GM04504 (cell line): ENCODE measurements at places on chromosomes 12 and 14.

- no peak for DNase-seq
Measured at GRCh38 chr14:101873991-101874390, 90.4 kb upstream of the DYNC1H1 start.

DNA sequence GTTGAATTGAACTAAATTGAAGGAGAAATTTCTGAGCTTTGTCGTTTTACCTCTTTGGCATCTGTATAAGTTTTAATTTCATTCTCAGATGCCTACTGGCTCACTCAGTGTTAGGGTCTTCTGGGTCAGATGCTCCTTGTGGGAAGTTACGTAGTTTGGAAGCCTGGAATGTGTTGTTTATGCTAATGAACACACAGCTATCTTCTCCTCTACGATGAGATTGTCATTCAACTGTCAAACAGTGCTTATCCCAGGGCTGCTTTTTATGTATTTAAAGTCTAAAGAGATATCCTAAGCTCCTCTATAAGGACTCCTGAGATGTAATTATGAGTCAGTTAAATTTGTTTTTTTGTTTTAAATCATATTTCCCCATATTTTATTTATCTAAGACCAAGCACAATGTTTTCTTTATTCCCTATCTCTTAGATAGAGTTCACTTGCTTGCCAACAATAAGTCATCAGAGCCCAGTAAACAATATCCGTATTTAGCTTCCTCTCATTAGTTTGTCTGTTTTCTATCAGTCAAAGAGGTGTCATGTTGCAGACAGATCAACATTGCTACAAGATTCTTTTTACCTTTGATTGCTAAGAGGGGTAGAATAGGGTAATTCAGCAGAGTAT, 368.0 kb upstream of the PDE3A start:
- no peak for DNase-seq

DNA sequence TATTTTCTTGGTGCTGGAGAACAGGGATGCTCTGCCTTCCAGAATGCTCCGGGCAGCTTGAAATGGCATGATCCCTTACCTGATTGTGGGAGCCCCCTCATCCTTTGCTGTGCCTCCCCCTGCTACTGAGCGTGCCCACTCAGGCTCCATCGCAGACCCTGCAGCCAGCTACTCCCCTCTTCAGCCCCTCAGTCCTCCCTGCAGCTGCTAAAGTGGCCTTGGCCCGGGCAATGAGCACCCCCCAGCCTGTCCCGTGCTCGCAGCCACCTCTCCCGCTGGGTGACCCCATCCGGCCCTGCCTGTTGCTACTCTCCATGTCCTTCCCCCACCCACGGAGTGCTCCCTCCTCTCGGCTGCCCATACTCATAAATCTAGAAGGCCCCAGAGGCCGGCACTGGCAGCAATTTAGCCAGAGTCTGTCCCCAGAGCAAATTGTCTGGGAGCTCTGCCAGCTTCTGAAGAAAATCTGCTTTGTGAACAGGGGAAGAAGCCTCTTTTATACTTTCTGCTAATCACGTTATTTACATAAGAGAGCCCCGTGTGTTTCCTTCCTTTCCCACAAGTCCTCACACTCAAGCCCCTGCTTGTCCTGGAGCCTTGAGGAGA, 143.7 kb upstream of the FRMD6 start:
- DNase-seq = peak; percentile 93

DNA sequence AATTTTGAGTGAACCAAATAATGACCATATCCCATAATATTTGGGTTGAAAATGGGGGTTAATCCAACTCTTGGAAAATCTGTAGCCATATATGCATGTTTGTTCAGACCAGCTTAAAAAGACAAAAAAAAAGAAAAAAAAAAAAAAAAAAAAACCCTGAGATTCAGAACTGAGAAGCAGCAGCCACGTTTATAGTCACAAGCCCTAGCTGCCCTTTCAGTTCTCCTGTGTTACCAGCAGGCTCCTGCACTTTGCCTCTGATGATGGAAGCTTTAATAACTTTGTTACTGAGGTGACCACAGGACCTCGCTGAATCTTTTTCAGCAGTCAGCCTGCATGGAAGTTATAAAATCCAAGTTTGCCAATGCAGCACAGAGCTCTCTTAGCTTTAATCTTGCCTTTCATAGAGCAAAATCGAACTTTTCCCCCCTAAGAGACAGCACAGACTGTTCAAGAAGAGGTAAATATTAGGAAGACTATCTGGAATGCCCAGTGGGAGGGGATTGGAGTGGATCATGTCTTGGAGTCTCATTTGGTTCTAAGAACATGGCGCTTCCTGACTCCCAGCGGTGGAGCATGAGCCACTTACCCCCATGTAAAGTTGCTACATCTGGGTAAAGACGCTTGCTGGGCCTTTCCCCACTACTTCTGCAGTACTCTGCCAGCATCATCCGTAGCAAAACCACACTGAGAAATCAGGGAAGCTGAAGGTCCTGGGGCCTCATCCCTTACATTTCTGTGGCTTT, 20.6 kb downstream of the GNG2 start:
- DNase-seq = peak; percentile 79

DNA sequence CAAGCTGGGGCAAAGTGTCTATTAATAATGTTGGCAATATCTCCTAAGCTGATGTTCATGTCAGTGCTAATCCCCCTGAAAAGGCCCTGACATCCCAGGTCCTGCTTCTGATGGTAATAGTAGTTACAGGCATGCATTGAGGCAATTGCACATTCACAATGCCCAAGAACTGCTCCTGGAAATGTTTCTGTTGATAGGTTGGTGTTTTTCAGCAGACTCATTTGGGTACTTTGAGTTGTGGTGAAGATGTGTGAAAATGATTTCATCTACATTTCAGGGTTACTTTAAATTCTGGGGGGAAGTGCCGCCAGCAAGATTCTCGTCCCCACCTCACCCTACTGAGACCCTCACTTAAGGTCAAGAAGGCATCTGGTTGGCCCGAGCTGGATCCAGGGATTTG, 92.9 kb downstream of the BBS10 start:
- no peak for DNase-seq

- DNase-seq = no peak
Measured at GRCh38 chr12:106135781-106136180, 3.0 kb downstream of the NUAK1 start.

DNA sequence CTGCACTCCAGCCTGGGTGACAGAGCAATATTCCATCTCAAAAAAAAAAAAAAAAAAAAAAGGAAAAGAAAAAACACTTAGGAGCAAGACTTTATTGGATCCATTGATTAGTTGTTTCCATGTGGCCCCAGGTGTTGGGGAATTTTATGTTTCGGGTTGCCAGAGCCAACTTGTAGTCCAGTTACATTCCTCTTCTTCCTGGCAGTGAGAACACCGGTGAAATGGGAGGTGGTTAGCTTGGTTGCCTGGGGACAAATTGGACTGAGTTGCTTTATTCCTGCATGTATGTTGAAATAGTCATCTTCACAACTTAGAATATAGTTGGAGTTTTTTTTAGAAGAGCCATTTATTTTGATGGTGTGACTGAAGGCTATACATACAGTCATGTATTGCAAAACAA, 12.6 kb downstream of the RCOR1 start:
- no peak for DNase-seq

DNA sequence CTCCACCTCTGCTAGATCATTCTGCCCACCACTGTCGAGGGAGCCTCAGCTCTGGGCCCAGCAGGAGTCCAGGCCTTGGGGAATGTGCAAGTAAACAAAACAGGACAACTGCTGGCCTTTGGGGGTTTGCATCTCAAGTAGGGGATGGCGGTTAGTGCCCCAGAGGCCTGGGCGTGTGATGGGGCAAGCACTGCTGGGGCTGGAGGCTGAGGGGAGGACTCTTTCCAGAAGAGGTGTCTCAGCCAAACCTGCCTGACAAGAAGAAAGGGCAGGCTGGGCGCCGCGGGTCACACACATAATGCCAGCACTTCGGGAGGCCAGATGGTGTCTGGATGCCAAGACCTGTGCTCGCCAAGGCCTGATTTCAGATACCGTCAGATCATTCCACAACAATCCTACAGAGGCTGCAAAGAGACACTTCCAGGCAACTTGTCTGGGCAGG, 8.6 kb upstream of the ALDH2 start:
- DNase-seq = no peak

- no peak for DNase-seq
Measured at GRCh38 chr12:93099792-93100191, 170.7 kb upstream of the EEA1 start.

GRCh38 chr14:87992346-87992717, 650 bp downstream of the GALC start:
- DNase-seq = peak; percentile 12

- no peak for DNase-seq
Measured at GRCh38 chr14:51566831-51567582, 84.7 kb upstream of the FRMD6 start.

- no peak for DNase-seq
Measured at GRCh38 chr12:11622876-11623281, 26.6 kb upstream of the ETV6 start.

DNA sequence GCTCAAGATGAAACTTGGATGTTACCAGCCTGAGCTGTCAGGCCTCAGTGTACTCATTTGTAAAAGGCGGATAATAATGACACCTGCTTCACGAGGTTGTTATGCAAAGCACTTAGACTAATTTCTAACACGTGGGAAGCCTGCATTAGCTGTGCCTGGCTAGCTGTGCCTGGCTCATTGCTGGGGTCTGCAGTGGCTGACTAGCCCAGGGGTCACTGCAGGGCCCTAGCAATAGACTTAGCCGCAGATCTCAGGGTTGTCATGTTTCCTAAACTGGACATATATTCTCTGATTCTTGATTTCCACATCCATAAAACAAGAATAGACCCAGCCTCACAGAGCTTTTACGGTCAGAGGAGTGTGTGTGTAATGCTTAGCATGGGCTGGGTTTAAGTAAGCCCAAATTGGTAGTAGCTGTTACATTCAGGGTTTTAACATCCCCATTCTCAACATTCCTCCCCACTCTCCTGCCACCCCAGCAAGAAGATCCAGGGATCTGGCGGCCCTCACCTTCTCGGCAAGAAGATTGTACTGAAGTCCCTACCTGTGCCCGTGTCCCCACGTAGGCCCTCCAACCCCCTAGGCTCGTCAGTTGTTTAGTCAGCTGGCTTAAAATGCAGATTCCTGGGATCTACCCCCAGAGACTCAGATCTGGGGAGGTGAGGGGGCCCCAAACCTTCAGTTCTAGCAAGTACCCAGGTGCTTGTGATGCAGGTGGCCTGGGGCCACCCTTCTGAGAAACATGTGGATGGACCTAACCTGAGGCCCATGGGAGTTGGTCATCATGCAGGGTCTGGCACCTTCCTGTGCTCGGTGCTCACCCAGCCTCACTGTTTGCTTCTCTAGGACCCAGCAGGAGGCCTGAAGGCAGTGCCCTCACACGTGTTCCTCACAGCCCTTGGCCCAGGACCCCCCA, 8.6 kb downstream of the NR4A1 start:
- DNase-seq = no peak

DNA sequence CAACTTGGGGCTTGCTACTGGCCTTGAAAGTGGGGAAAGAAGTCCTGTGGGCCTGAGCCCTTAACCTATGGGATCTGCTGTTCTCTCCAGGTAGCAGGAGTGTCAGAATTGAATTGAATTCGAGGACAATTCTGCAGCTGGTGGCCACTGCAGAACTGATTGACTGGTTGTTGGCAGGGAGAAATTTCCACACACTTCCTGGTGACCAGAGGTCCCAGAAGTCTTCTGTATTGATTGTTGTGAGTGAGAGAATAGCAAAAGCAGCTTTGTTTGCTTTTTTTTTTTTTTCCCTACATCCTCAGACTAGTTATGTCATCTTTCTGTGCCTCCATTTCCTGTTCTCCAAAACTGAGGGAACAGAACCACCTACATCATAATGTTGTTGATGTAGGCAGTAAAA, 64.1 kb downstream of the PRICKLE1 start:
- no peak for DNase-seq

DNA sequence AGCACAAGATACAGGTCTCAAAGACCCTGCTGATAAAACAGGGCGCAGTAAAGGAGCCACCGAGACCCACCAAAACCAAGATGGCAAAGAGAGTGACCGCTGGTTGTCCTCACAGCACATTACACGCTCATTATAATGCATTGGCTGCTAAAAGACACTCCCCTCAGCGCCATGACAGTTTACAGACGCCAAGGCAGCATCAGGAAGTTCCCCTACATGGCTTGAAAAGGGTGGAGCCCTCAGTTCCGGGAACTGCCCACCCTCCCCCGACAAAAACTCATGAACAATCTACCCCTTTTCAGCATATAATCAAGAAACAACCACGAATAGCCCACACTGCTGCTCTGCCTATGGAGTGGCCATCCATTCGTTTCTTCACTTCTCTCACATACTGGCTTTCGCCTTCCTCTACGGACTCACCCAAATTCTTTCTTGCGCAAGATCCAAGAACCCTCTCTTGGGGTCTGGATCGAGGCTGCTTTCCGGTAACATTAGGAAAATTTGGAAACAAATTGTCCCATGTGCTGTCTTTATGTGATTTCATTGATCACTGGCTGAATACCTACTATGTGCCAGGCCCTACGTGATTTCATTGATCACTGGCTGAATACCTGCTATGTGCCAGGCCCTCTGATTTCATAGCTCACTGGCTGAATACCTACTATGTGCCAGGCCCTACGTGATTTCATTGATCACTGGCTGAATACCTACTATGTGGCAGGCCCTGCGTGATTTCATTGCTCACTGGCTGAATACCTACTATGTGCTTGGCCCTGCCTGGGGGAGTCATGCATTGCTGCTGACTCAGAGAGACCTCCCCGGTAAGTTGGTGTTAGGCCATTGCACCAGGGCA, 126.4 kb downstream of the PIWIL1 start:
- DNase-seq = no peak

- DNase-seq = peak; percentile 76
Measured at GRCh38 chr14:23352506-23353432, at the start of gene SLC22A17. TSS of gene SLC22A17 (minus strand) at chr14:23352887.

GRCh38 chr12:57891542-57892228, 45.2 kb upstream of the CTDSP2 start:
- no peak for DNase-seq

- no peak for DNase-seq
Measured at GRCh38 chr12:8781381-8782127, 40.9 kb upstream of the A2ML1 start.
